ENCODE measurements at places on chromosomes 12 and 14.

- no peak for DNase-seq
Measured at GRCh38 chr12:25752710-25753309, 199.7 kb upstream of the LMNTD1 start.

DNA sequence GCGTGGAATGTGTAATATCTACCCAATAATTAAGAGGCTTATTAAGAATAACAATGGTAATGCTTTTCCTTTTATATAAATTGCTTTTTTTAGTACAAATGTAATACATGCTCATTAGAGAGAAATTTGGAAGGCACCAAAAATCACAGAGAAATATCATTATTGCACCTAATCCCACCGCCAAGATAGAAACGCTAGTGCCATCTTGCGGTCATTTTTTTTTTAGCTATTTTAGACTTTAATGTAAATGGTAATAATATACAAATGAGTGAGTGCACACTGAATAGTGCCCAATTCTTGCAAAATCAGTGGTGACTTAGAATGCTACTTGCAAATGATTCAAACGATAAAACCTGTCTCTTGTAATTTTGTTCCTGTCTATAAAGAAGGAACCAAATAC, 576.8 kb upstream of the TMEM132C start:
- no peak for DNase-seq

DNA sequence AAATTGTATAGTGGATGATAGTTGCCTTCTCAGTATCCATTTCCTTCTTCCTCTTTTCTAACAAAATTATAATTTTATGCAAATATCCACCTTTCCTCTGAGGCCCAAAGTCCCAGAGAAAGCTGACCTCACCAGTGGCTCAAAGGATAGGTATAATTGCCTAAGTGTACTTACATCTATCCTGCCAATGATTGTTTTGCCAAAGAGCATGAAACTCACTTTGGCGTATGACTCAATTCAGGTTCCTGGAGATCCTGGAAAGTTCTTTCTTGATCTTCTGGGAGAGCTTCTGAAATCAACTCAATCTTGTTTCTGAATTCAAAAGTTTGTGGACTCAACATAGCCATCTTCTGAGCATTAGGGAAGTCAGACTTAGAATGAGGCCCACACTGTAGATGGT, 10.5 kb upstream of the RBM25 start:
- DNase-seq = no peak

DNA sequence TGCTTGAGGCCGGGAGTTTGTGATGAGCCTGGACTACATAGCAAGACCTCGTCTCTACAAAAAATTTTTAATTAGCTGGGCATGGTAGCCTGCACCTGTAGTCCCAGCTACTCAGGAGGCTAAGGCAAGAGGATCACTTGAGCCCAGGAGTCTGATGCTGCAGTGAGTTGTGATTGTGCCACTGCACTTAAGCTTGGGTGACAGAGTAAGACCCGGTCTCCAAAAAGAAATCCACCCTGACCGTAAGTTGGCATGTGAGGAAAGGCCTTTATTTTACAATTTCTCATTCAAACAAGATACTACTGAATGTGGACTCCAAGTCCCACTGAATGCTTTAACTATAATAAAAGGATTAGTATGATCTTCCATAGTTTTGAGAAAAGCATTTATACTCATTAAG, 27.3 kb downstream of the PSMA6 start:
- no peak for DNase-seq

- DNase-seq = no peak
Measured at GRCh38 chr12:105257321-105257728, 21.4 kb upstream of the APPL2 start.

DNA sequence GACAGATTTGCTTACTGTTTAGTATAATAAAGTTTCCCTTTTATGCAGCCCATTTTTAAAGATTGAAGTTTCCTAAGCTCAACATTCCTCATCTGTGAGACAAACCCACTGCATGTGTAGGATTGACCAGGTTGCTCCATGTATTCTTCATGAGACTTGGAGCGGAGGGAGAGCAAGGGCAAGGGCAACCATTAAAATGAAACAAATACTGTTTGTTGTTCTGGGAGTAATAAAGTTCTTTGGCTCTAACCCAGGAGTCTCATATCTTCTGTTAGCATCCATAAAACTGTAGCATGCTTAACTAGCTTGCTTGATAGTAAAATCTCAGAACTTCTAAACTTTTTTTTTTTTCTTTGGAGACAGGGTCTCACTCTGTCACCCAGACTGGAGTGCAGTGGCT, 74.2 kb downstream of the NTS start:
- no peak for DNase-seq

DNA sequence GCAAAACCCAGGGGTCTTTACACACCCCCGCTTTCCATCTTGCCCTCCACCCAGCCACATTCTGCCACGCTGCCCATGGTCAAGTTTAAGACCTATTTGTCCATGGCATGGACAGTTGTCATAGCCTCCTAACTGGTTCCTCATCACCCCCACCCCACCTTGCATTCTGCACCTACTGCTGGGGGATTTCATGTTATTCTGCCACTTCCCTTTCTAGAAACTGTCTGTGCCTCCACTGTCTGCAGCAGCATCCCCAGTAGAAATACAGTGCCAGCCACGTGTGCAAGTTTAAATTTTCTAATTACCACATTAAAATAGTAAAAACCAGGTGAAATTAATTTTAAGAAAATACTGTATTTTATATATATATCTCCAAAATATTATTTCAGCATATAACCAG, 63.2 kb downstream of the WDR20 start:
- DNase-seq = no peak

DNA sequence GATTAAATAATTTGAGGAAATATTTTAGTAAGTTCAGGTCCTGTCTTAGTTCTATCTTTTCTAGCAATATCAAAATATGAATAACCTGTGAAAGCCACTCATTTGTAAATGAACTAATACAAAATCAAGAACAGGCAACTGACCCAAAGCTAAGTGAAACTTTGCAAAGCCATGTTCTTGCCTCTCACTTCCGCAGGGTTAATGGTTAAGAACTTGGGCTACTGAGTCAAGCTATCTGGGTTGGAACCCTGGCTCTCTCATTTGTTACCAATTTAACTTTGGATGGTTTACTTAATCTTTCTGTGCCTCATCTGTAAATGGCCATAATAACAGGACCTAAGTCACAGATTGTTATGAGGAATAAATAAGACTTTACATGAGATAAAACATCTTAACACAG, 2.8 kb downstream of the KIF21A start:
- no peak for DNase-seq

DNA sequence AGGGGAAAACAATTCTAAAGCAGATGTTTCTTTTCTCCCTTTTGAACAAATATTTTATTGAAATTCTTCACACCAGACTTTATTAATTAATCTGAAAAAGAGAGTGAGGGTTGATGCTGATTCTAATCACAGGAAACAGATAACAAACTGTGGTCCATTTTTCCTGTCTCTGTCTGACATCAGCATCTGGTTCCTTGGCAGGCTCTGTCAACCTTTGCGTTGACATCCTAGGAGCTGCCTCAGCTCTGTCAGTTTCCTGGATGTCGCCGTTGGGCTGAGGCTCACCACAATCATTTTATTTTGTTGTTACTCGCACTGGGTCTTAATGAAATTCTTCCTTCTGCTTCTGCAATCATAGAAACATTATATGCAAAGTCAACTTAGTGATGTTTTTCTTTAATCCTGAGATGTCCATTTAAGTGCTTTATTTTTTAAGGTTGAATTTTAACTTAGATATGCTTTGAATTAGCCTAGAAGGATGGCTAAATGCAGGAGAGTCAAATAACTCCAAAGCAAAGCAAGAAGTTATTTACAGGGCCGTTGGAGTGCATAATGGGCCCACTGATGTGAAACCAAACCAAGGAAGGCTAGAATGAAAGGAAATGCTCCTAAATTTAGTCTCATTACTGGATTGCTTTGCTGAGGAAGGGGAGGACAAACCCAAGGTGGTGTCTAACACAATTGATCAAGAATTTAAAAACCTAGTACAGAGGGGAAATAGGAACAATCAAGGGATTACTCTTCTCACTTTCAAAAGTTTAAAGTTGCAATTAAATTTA, 542.4 kb downstream of the FLRT2 start:
- DNase-seq = no peak
